Activated naive CD8-positive, alpha-beta T cell treated with anti-CD3 and anti-CD28 coated beads for 36 hours (primary cell): ENCODE measurements at places on chromosomes 5 and 9. TPM values are rescaled to one million over a fixed set of nuclear protein-coding genes. Genes with fewer than 3 reads are reported as not detected.

PCDHAC1 gene
- not detected for total RNA-seq

ISL1 gene
- not detected for total RNA-seq

DNA sequence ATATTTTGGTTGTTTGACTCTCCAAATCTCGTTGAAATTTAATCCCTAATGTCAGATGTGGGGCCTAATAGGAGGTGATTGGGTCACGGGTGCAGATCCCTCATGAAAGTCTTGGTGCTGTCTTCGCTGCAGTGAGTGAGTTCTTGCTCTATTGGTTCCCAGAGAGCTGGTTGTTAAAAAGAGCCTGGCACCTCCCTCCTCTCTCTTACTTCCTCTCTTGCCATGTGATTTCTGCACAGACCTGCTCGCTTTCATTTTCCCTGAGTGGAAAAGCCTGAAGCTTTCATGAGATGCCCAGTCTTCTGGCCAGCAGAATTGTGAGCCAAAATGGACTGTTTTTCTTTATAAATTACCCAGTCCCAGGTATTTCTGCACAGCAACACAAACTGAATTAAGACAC is 221.6 kb downstream of the MAT2B start:
- DNase-seq, result no peak

GRCh38 chr9:76136986-76137385 is 246.5 kb downstream of the PCSK5 start:
- DNase-seq, result no peak
